Stimulated activated CD4-positive, alpha-beta T cell treated with anti-CD3 and anti-CD28 coated beads, Interleukin-4, amount 100 ng/mL, for 4 hours (primary cell): ENCODE measurements at places on chromosomes 4 and X.

- no peak for DNase-seq
Observed at GRCh38 chr4:38620527-38621027, 43.4 kb upstream of the KLF3 start.

- no peak for DNase-seq
Observed at GRCh38 chrX:362937-363620, 23.6 kb downstream of the PPP2R3B start.

- no peak for DNase-seq
Observed at GRCh38 chr4:4677556-4678522, 136.0 kb upstream of the STX18 start.

DNA sequence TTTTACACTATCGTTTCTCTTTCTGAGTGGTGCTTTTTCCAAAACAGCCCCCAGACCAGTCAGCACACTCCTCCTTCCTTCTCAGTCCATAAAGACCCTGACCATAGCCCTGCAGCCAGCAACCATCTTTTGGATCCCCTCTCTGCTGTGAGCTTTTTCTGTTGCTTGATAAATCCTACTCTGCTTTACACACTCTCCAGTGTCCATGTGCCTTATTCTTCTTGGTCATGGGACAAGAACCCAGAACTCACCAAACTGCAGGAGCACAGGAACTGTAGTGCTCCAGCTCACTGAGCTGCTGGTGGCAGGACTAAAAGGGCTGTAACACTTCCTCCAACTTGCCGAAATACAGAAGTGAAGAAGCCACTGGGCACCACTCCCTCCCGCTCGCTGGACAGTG lies 32.5 kb downstream of the COX18 start:
- no peak for DNase-seq

- DNase-seq, result no peak
Observed at GRCh38 chr4:2438822-2439718, 20.3 kb downstream of the CFAP99 start.

GRCh38 chrX:103092942-103093341 lies at the start of gene NXF3:
Gene NXF3, minus strand, starts transcription at chrX:103093143. Its CDS starts 120 bp downstream, at chrX:103093023.
- DNase-seq, result no peak

- no peak for DNase-seq
Observed at GRCh38 chr4:110129544-110129943, 68.9 kb downstream of the ELOVL6 start.

DNA sequence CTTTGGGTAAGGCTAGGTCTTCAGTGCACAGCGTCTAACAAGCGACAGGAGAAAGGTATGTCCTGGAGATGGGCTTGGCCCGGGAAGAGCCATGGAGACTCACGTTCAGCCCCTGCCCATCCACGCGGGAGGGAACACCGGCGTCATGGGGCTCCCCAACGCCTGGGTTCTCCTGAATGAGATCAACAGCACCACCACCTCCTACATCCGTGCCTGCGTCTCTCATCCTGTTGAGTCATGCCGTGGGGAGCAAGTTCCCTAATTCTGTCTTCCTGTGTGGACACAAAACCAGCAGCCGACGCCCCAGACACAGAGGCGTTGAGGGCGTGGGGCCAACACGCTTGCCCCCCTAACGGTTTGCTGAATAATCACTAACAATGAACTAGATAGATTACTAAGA lies 20.1 kb upstream of the IL3RA start:
- peak; percentile 31 for DNase-seq

- DNase-seq, result no peak
Observed at GRCh38 chrX:68332201-68332731, 101.0 kb downstream of the OPHN1 start.

GRCh38 chrX:130552444-130553073 lies 150.8 kb downstream of the RBMX2 start:
- DNase-seq, result no peak

DNA sequence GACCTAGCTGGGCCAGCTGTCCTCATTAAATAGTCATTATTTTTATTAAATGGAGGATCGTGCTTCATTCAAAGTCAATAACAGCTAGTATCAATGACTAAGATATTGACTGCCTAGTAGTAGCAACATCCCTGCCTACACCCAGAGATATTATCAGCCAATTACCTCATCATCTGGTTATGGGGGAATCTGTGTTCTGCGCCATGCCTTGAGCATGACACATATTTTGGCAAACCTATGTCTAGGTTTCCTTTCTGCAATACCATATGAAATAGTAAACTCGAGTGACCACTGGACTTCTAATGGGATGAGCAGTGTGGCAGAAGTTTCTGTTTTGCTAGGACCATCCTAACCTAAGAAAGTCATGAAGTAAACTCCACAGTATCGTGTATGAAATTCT lies 50.0 kb upstream of the AADAT start:
- DNase-seq, result no peak
